ENCODE measurements at places on chromosomes 3 and 15.

DNA sequence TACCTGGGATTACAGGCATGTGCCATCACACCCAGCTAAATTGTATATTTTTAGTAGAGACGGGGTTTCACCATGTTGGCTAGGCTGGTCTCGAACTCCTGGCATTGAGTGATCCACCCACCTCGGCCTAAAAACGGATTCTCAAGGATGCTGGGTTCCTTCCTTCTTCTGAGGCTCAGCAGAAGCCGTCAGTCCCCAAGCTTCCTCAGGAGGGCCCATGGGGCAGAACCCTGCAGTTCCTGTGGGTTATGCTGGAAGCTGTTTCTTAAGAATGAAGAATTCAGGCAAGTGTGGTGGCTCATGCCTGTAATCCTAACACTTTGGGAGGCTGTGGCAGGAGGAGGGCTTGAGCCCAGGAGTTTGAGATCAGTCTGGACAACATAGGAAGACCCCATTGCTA, 29.0 kb upstream of the ZNF710 start:
- DNase-seq: peak; percentile 9

DNA sequence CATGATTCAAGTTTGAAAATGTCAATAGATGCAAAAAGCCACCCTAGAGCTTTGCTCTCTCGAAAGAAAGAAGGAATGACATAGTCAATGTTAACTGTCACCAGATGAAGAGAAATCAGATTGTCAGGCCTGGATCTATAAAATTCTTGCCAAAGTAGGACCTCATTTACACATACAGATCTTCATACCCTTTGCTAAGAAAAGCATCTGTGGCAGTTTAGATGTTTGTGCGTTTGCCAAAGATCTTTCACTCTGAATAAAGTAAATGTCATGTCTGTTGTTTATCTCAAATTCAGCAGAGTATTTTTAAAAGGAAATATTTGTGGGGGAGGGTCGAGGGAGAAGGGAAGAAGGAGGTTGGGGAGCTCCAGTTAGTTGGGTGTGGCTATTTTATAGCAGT, 119.4 kb downstream of the FEZF2 start:
- no peak for DNase-seq

DNA sequence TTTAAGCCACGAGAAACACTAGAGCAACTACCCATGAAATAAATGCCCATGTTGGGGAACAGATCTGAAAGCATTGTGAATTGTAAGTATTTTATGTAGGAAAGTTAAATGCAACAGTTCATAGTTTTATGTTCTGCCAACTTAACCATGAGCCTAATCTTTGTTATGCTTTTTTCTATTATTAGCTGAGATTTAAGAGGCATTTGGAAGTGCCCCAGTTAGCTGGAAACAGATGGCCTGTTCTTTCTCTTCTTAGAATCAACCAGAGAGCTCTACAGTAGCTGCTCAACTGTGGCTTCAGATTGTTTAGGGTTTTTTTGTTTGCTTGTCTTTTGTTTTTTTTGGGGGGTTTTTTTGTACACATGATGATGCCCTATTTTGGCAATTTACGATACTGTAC, 284.4 kb downstream of the KCNH8 start:
- DNase-seq: no peak

DNA sequence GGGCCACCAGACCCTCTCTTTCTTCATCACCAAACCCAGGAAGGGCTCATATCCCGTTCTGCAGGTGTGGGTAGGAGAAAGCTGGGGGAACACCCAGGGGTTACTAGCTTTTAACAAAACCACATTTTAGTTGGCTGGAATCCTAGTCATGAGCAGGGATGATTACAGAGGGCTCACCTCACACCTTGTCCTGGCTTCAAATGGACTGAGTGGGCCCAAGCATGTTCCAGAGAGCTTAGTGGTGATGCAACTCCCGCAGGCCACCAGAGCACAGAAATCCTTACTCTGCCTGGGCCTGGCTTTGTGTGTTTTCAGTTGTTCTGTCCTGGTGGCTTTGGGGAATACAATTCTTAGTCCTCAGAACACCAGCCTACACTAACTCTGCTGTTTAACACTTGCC, 56.8 kb upstream of the RYK start:
- DNase-seq: no peak

DNA sequence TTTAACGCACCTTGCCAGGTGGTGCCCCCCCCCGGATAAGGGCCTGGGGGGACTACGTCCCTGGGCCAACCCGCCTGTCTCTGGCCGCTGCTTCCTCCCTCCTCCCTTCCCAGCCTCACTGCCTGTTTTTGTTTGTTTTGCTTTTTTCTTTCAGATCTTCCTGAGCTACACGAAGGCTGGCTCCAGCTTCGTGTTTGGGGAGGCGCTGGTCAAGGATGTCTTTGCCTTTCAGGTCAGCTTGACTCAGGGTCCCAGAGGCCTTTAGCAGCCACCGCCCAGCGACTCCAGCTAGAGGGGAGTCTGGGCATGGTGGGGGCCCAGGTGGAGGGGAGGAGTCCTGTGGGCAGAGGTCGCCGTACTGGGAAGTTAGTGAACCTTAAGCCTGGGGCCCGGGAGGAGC, 24.1 kb downstream of the SLC28A1 start:
- no peak for DNase-seq

Data from AG08395 (cell line).